Ascending aorta (tissue), 2 donors: ENCODE measurements at places on chromosomes 12 and 14.

DNA sequence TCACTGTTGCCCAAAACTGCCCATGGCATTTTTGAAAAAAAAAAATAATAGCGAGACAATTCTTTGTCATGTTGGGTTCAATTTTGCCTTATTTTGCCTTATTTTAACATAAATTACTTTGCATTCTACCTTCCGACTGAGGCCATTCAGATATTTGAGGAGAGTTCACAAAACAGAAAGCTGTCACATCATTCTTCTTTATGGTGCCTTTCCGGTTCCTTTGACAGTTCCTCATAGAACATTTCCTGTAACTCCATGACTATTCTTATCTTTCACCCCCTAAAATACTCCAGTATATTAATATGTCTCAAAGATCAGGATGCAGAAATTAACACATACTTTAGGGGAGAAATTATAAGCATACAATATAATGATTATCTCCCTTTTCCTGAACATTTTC, 476.7 kb downstream of the NOVA1 start:
- H3K4me1 ChIP-seq = no peaks in the 10 kb centered on the region
- no peaks in the 10 kb centered on the region for H3K27me3 ChIP-seq
- no peak overlapping the region for H3K27ac ChIP-seq
- no peak for DNase-seq
- H3K4me3 ChIP-seq = no peak overlapping the region
- H3K36me3 ChIP-seq = no peaks in the 10 kb centered on the region

GRCh38 chr12:94677778-94678177, 27.4 kb upstream of the TMCC3 start:
- no peaks in the 10 kb centered on the region for H3K36me3 ChIP-seq
- H3K4me1 ChIP-seq = no peaks in the 10 kb centered on the region
- DNase-seq = no peak
- no peaks in the 10 kb centered on the region for H3K27me3 ChIP-seq
- no peak overlapping the region for H3K27ac ChIP-seq

DNA sequence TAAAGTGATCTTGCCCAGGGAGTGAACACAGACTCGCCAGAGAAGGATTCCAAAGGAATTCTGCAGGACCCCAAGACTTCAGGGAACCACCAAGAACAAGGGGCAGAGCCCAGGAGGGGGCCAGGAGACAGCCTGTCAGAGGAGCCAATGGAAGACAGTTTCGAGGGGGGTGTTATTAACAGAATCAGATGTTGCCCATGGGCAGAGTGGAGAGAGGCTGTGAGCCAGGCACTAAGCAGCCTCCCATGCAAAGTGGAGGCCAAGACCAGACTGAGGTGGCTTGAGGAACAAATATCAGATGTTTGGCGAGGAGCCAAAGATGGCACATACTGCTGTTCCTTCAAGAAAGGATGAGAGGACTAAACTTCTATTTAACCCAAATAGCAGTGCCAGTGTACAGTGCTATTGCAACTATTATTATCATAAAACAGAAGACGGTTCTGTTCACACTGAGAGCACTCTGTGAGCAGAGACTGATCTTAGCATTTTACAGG, 12.6 kb downstream of the APPL2 start:
- no peak for DNase-seq
- no peaks in the 10 kb centered on the region for H3K27me3 ChIP-seq
- no peak overlapping the region for H3K4me3 ChIP-seq
- no peak overlapping the region for H3K27ac ChIP-seq
- peaks cover 4% of the 10 kb centered on the region for H3K4me1 ChIP-seq
- H3K36me3 ChIP-seq = peaks cover 20% of the 10 kb centered on the region

- DNase-seq = no peak
- H3K4me3 ChIP-seq = no peak overlapping the region
- no peaks in the 10 kb centered on the region for H3K36me3 ChIP-seq
- H3K4me1 ChIP-seq = no peaks in the 10 kb centered on the region
- no peak overlapping the region for H3K27ac ChIP-seq
Observed at GRCh38 chr12:93292731-93293566, 84.8 kb upstream of the NUDT4 start.

GRCh38 chr14:32073537-32074189, 3.4 kb upstream of the ARHGAP5 start:
- H3K27ac ChIP-seq = no peak overlapping the region
- no peaks in the 10 kb centered on the region for H3K27me3 ChIP-seq
- no peaks in the 10 kb centered on the region for H3K36me3 ChIP-seq
- DNase-seq = no peak
- no peak overlapping the region for H3K4me3 ChIP-seq

- no peaks in the 10 kb centered on the region for H3K27me3 ChIP-seq
Observed at GRCh38 chr14:97166497-97166896, 369.3 kb downstream of the VRK1 start.

GRCh38 chr12:22653075-22653474, 28.1 kb downstream of the ETNK1 start:
- H3K27ac ChIP-seq = no peak overlapping the region
- no peaks in the 10 kb centered on the region for H3K4me1 ChIP-seq
- H3K4me3 ChIP-seq = no peak overlapping the region
- H3K36me3 ChIP-seq = no peaks in the 10 kb centered on the region

DNA sequence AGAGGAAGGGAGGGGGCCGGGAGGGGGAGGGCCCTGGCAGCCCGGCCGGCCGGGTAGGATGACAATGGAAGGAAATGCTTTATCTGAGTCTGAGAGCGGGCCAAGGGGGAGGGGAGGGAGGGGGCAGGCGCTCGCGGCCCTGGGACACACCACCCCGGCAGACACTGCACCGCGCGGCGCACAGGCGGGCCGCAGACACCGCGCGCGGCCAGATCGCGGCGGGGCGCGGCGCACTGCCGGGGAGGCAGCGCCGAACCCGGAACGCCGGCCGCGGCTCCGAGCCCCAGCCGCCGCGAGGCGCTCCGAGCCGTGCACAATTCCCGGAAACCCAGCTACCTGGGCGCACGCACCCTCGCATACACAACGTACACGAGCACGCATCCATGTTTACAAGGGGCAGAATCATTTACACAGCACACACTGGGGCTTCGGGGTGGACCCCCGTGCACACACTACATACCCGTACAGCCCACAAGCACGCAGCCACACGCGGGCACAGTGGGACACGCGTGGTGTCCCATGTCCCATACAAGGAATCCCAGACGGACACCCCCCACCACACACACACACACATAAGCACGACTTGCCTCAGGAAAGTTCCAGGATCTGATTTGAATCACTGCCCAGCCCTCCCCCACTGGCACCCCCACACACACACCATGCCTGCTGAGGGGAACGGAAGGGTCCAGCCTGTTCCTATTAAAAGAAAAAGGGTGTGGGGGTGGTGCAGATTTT, at the start of gene HDAC7:
HDAC7 (minus strand) TSS at position 8 of the 735 bp plus-strand sequence. CDS start 118 bp downstream, outside the sequence.
- peaks cover 34% of the 10 kb centered on the region for H3K4me1 ChIP-seq
- no peaks in the 10 kb centered on the region for H3K27me3 ChIP-seq
- peak within 1 kb of the TSS; percentile 88 for H3K4me3 ChIP-seq
- peak; percentile 91 for DNase-seq
- H3K27ac ChIP-seq = peak within 1 kb of the TSS; percentile 97

GRCh38 chr14:95431199-95432143, 85.0 kb downstream of the SYNE3 start:
- peaks cover 28% of the 10 kb centered on the region for H3K36me3 ChIP-seq
- no peak for DNase-seq
- H3K27ac ChIP-seq = no peak overlapping the region
- no peaks in the 10 kb centered on the region for H3K4me1 ChIP-seq
- no peaks in the 10 kb centered on the region for H3K27me3 ChIP-seq
- no peak overlapping the region for H3K4me3 ChIP-seq

DNA sequence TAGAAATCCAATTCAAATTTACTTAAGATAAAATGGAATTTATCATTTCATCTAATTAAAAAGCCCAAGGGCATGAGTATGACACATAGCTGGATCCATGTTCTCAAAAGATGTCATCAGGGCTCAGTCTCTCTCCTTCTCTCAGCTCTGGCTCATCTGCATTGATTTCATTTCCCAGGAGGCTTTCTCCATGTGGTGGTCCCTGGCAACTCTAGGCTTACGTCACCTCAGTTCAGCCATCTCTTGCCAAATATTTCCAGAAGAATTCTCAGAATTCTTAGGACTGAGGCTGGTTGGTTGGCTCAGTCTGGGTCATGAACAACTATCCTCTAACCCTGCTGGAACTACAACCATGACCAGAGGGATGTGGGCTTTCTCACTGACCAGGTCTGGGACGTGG, 65.3 kb downstream of the FOS start:
- no peak overlapping the region for H3K27ac ChIP-seq
- H3K27me3 ChIP-seq = no peaks in the 10 kb centered on the region
- no peaks in the 10 kb centered on the region for H3K4me1 ChIP-seq
- DNase-seq = no peak
- no peak overlapping the region for H3K4me3 ChIP-seq

- H3K4me3 ChIP-seq = no peak overlapping the region
- no peak overlapping the region for H3K27ac ChIP-seq
- no peaks in the 10 kb centered on the region for H3K36me3 ChIP-seq
Observed at GRCh38 chr14:54549862-54550261, 17.1 kb upstream of the SAMD4A start.

- H3K36me3 ChIP-seq = peaks cover 51% of the 10 kb centered on the region
- no peak overlapping the region for H3K4me3 ChIP-seq
Observed at GRCh38 chr14:93936245-93936644, 9.1 kb downstream of the FAM181A start.

GRCh38 chr12:109727746-109728726, 14.4 kb downstream of the FAM222A start:
- no peak overlapping the region for H3K27ac ChIP-seq
- H3K27me3 ChIP-seq = no peaks in the 10 kb centered on the region
- DNase-seq = no peak
- peaks cover 6% of the 10 kb centered on the region for H3K4me1 ChIP-seq

DNA sequence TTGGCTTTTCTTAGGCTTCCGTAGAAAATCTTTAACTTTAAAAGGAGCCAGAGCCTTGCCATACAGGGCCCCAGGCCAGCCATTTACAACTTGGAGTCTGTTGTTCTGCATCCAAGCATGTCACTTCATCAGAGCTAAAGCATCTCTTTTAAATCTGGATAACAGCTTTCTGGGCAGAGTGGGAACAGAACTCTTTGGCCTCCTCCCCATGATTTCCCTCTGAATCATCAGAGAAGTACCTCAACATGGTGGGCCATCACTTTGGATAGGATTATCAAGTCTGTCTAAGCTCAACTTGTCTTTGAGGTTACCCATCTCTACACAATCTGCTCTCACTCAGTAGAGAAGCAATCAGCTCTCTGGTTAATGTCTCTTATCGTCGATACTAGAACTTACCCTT, 170.9 kb downstream of the SLC6A15 start:
- H3K4me1 ChIP-seq = no peaks in the 10 kb centered on the region
- H3K27me3 ChIP-seq = no peaks in the 10 kb centered on the region
- no peaks in the 10 kb centered on the region for H3K36me3 ChIP-seq

DNA sequence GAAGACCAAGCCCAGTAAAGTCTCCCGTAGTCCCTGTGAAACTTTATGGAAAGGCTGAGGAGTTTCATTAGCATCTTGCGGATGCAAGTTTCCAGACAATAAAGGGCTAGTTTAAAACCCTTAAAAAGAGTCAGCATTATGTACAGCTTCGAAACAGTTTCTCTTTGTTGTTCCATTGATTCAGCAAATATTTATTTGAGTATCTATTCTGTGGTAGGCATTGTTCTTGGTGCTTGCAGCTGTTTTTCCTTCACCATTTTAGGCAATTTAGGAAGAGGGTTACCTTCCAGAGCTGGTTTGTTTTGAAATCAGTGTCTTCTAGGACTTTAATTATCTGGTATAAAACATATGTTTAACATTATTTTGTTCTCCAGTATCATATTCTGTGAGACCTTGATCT, 1.5 kb downstream of the SLIRP start:
- peak overlapping the region; percentile 66 for H3K4me3 ChIP-seq
- no peaks in the 10 kb centered on the region for H3K27me3 ChIP-seq
- H3K36me3 ChIP-seq = peaks cover 39% of the 10 kb centered on the region
- no peak overlapping the region for H3K27ac ChIP-seq
- H3K4me1 ChIP-seq = peaks cover 20% of the 10 kb centered on the region
- DNase-seq = no peak

GRCh38 chr14:50173891-50174290, 57.5 kb downstream of the SOS2 start:
- H3K4me1 ChIP-seq = no peaks in the 10 kb centered on the region
- no peak overlapping the region for H3K27ac ChIP-seq
- H3K36me3 ChIP-seq = peaks cover 24% of the 10 kb centered on the region

DNA sequence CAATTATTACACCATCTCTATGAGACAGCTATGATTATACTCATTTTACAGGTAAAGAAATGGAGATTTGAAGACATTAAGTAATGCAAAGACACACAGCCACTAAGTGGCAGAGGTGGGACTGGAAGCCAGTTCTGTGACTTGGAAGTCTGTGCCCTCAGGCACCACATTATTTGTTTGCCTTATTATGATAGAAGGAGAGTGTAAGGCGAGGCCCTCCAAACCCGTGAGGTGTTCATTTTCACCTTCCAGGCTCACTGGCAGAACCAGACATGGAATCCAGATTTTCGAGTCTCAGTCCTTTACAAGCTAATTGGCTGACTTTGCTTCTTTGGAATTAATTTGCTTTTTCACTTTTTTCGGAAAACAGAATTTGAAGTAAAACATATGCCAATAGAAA, 107.9 kb downstream of the CAND1 start:
- H3K4me1 ChIP-seq = no peaks in the 10 kb centered on the region
- H3K27ac ChIP-seq = no peak overlapping the region
- H3K4me3 ChIP-seq = no peak overlapping the region
- DNase-seq = no peak
- H3K27me3 ChIP-seq = no peaks in the 10 kb centered on the region

- no peak for DNase-seq
- H3K27me3 ChIP-seq = no peaks in the 10 kb centered on the region
- peaks cover 53% of the 10 kb centered on the region for H3K4me1 ChIP-seq
- peak overlapping the region; percentile 60 for H3K27ac ChIP-seq
- no peaks in the 10 kb centered on the region for H3K36me3 ChIP-seq
- H3K4me3 ChIP-seq = no peak overlapping the region
Observed at GRCh38 chr14:95530473-95531276, 4.2 kb upstream of the GLRX5 start.

GRCh38 chr12:19398376-19399363, 40.6 kb upstream of the AEBP2 start:
- no peak for DNase-seq
- H3K27me3 ChIP-seq = no peaks in the 10 kb centered on the region
- H3K27ac ChIP-seq = no peak overlapping the region
- no peak overlapping the region for H3K4me3 ChIP-seq

- H3K4me3 ChIP-seq = no peak overlapping the region
- no peaks in the 10 kb centered on the region for H3K36me3 ChIP-seq
- DNase-seq = no peak
- no peak overlapping the region for H3K27ac ChIP-seq
Observed at GRCh38 chr14:51023964-51024363, 70.9 kb downstream of the TRIM9 start.

DNA sequence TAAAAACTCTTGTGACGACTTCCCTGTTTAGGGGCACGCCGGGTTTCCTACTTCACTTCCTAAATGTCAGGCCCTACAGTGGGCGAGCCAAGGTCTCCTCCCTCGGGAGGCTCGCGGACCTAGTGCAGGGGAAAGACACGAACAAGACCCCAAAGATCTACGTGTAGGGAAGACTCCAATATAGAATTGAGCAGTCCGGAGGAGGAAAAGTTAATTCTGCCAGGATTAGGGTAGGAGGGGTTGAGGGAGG, 564 bp downstream of the ATXN3 start:
- peak overlapping the region; percentile 93 for H3K27ac ChIP-seq
- no peak for DNase-seq
- H3K4me3 ChIP-seq = peak overlapping the region; percentile 89
- H3K36me3 ChIP-seq = no peaks in the 10 kb centered on the region
- peaks cover 18% of the 10 kb centered on the region for H3K4me1 ChIP-seq
- H3K27me3 ChIP-seq = no peaks in the 10 kb centered on the region
